ENCODE measurements at places on chromosomes 1 and 21. TPM values are rescaled to one million over a fixed set of nuclear protein-coding genes. Genes with fewer than 3 reads are reported as not detected.

GRCh38 chr21:41707231-41707959, 59.5 kb downstream of the RIPK4 start:
- peaks cover 77% of the 10 kb centered on the region for H3K27me3 ChIP-seq
- no peaks in the 10 kb centered on the region for H3K36me3 ChIP-seq
- no peak overlapping the region for H3K4me3 ChIP-seq
- DNase-seq: no peak
- no peak overlapping the region for H3K27ac ChIP-seq

DNA sequence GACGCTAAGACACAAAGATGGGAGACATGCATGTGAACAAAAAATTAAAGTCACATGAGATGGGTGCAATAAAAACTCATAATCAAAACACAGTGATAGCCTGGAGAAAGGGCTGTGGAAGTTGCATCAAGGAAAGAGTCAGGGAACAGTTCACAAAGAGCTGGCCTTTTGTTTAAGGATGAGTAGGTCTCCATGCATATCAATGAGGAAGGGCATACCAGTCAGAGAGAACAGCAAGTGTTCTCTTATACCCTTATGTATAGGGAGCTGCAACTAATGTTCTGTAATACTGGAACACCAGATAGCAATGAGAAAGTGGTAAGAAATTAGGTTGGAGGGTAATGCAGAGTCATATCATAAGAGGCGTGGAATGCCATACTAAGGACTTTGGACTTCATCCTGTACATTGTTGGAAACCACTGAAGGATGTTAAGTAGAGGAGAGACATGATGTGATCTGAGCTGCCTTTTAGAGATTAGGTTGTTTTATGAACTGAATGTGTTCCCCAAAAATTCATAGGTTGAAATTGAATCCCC, 46.7 kb upstream of the SAMD13 start:
- no peaks in the 10 kb centered on the region for H3K4me1 ChIP-seq
- DNase-seq: no peak
- no peak overlapping the region for H3K4me3 ChIP-seq

DNA sequence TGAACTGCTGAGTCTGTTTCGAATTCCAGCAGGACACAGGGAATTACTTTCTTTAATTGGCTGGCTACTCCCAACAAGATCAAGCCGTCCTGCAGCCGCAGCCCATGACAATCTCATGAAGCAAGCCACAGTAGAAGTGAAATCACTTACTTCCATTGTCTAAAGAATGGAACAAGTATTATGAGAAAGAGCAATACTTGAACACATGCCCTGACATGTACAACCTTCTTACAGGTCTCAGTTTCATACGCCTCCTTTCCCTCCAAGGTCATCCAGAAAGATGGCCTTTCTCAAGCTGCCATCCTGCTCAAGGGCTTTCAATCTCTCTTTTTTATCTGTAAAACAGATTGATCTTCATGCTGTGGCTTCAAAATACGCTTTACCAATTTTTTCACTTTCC, 85.1 kb downstream of the PCSK9 start:
- H3K4me1 ChIP-seq: peaks cover 1% of the 10 kb centered on the region
- no peak overlapping the region for H3K4me3 ChIP-seq

DNA sequence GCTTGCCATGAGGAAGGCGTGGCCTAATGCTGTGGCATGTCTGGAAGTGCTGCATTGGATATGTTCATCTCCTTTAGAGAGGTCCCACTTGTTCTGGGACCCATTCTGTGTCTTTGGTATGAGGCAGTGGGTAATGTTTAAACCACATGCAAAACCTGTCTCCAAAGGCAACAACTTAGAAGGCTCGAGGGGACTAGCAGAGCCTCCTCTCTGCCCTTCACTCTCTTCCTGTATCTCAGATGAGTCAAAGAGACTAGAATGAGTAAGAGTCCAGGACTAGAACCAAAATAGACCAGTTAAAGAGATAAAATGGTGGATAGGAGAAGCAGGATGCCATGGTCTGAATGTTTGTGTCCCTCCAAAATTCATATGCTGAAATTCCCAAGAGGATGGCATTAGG, 220.8 kb upstream of the KIAA0040 start:
- no peak for DNase-seq
- no peaks in the 10 kb centered on the region for H3K27me3 ChIP-seq
- H3K27ac ChIP-seq: no peak overlapping the region
- H3K4me3 ChIP-seq: no peak overlapping the region

- H3K4me1 ChIP-seq: no peaks in the 10 kb centered on the region
- no peak overlapping the region for H3K27ac ChIP-seq
- no peak overlapping the region for H3K4me3 ChIP-seq
- H3K36me3 ChIP-seq: peaks cover 52% of the 10 kb centered on the region
- no peak for DNase-seq
- H3K27me3 ChIP-seq: no peaks in the 10 kb centered on the region
Observed at GRCh38 chr1:43414634-43415223, 25.0 kb downstream of the SZT2 start.

DNA sequence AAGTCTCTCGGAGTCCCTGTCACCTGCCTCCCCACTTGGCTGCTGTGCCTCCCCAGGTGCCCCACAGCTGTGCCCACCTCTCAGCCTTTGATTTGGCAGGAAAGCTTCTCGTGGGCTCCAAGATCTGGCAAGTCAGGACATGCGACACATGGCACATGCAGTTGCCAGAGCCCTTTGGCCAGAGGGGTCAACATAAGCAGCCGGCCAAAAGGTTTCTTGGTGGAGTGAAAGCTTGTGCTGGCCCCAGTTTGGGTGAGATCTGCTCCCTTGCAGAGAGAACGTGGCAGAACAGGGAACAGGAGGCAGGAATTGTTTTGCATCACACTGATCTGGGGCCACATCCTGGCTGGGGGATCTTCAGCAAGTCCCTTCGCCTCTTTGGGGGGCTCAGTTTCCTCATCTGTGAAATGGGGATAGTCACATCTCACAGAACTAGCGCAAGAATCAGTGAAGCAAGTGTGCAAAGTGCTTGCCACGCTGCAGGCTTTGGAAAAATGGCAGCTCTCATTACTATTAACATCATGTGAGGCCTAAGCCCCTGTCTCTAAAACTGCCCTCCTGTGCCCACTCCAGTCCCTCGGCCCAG, 232.6 kb downstream of the TRABD2B start:
- H3K27me3 ChIP-seq: no peaks in the 10 kb centered on the region
- H3K36me3 ChIP-seq: no peaks in the 10 kb centered on the region
- peaks cover 6% of the 10 kb centered on the region for H3K4me1 ChIP-seq
- H3K4me3 ChIP-seq: no peak overlapping the region
- no peak overlapping the region for H3K27ac ChIP-seq
- DNase-seq: peak; percentile 29

GRCh38 chr21:17527711-17528110, 14.9 kb downstream of the CXADR start:
- H3K4me3 ChIP-seq: no peak overlapping the region
- H3K27ac ChIP-seq: no peak overlapping the region
- H3K36me3 ChIP-seq: no peaks in the 10 kb centered on the region
- no peaks in the 10 kb centered on the region for H3K4me1 ChIP-seq

Gene FAM177B
- 11.1 TPM for total RNA-seq

Gene CRYAA
- total RNA-seq: not detected

Gene KIAA0040
- total RNA-seq: 111 TPM

Data from spleen (tissue), 13 donors.